Naive B cell (primary cell): ENCODE measurements at places on chromosomes 2 and 18.

DNA sequence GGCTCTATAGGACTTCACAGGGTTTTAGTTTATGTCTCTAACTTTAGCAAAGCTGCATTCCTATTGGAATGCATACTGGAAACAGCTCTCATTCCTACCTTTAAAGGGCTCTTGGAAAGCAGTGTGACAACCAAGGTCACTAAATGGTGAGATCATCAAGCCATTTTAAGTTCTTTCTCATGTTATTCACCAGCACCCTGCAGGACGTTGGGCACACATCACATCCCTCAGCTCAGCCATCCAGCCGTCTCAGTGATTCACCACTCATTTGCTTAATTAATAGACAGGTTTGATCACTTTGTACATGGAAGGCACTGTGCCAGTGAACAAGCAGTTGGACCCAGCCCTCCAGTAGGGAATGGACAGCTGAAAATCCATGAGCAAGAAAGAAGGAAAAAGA, 32.2 kb upstream of the RBM44 start:
- DNase-seq = no peak

DNA sequence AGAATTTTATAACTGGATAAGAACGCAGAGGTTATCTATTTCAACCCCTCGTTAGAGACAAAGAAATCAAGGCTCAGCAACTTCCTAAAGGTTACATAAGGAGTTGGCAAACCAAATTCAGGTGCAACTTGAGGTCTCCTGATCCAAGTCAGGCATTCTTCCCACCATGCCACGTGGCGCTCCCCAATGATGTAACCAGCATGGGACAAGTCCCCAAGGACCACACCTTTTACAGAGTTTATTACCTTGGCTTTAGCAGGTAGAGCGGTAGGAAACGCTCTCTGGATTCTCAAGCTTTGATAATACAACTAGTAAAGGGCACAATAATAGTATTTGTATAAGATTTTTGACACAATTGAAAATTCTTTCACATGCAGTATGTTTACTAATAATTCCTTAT, 26.7 kb upstream of the MBOAT2 start:
- no peak for DNase-seq

DNA sequence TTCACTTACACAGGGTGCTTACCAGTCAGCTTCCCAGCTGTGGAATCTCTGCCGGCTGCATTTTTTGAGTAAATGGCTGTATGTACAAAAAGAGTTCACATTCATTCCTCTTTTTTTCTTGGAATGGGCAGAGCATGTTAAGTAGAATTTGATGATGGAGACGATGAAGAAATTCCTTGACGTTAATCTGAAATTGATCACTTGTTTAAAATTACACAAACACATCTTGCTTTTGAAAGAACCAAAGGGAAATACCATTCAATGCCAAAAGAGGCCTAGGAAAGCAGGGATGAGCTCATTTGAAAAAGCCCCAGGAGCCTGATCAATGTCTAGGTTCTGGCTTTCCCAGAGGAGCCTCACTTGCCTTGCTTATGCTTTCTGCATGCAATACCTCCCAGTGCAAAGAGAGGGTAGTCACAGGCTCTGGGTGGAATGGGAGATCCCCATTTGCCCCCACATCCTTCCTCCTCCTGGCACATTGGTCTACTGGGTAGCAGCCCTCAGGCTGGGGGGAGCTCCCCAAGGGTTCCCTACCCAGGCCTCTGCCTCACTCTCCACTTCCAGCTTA, 12.3 kb upstream of the SMAD7 start:
- DNase-seq = no peak

GRCh38 chr2:195848119-195848899, 191.3 kb downstream of the SLC39A10 start:
- no peak for DNase-seq

- DNase-seq = peak; percentile 55
Measured at GRCh38 chr2:200862532-200863000, 1.9 kb downstream of the CLK1 start.

DNA sequence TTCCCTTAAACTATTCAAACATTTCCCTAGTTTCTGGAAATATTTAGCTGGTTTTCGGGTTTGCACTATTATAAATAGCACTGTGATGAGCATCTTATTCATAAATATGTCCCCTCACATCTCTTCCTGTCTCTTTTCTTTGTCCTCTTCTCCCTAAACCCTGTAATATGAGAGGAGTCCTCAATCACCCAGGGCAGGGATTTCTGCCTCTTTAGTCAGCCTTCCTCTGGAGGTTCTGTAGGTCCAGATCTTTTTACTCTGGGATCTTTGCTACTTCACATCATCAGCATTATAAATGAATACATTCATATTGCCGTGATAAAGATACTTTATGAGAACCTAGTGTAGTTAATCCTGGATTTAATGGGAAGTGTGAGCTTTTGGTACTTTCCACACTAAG, 87.9 kb upstream of the TTN start:
- no peak for DNase-seq

GRCh38 chr2:217935235-217935879, 67.4 kb downstream of the TNS1 start:
- no peak for DNase-seq

DNA sequence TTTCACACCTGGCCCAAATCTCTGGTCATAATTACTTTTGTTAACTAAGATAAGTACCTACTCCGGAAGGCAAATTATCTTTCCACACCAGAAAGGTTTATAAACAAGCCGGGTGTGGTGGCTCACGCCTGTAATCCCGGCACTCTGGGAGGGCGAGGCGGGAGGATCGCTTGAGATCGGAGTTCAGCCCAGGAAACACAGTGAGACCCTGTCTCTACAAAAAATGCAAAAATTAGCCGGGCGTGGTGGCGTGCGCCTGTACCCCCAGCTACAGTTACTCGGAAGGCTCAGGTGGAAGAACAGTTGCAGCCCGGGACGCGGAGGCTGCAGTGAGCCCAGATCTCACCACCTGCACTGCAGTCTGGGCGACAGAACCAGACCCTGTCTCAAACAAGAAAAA, 2.1 kb downstream of the PUM2 start:
- DNase-seq = no peak

DNA sequence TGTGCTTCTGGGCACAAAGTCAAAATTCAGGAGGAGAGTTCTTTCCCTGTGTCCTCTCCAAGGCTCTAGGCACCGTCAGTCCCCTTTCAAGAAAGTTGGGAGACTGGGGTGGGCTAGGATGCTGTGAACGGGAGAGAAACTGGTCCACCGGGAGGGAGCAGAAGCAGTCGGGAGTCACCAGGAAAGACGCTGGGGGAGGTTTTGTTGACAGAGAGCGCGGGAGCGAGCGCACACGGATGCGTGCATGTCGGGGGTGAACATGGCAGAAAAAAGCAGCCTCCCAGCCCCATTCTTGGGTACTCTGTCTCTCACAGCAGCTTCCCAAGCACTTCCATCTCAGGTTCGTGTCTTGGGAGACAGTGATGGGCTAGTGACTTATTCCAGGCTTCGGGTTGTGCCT, 97.1 kb upstream of the PXDN start:
- DNase-seq = no peak

DNA sequence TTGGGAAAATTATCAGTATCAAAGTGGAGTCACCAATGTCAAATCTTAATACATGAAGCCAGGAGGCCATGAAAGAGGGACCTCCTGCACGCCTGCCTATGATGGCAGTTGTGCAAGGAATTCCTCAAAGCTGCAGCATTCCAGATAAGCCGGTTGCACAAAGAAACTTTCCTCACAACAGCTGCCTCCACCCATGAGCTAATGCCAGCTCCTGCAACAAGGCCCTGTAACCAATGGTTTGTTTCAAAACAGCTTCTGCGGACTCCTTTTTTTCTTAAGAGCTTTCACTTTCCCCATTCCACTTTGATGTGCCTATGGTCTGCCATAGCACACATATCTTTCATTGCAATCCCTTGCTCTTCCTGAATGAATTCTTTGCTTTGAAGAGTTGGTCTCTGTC, 22.4 kb downstream of the TMEM200C start:
- DNase-seq = no peak

DNA sequence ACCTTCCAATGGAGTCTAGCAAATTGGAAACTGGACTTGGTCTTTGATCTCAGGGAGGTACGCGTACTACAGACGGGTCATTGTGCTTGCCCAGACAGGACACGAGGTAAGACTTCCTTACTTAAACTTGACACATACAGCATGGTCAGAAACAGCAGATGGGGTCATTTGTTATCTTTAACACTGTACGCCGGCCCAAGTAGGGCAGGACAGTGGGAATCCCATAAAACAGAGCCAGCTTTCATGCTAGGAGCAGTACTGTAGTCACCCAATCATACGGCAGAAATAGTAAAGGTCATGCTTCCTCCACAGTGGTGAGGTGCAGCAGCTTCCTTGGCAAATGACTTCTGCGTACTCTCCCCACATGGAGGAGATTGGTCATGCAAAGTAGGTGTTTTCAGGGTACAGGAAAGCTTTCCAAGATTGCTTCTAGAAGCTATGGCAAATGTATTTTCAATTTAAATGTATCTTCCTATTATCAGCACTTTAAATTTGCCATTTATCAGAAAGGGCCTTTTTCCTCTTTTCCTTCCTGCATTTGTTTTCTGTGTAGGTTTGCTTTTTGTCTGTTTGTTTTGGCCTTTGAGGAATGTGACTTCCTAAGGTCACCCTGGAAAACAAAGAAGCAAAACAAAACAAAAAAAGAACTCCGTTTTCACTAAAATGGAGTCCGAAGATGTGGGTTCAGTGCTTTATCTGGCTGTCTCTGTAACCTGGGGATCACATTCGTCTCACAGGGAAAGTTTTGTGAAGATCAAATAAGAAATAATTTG, 74.0 kb upstream of the DSG1 start:
- no peak for DNase-seq

- DNase-seq = no peak
Measured at GRCh38 chr2:55970500-55970899, 46.9 kb upstream of the EFEMP1 start.

DNA sequence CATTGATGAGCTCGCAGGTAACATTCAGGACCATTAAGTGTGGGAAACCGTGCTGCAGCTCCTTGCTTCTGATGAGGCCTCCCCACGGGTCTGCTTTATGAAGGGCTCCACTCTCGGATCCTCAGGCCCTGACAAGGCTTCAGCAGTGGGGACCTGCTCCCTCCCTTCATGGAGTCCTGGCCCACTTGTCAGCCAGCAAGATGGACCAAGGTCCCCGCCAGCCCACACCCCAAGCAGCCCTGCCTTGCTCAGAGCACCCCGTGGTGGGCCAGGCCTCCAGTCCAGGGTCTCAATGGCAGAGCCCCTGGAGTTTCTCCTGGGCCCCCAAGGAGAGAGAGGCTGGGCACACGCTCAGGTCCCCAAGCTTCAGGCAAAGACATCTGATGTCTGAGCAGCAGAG, 41.5 kb downstream of the CROCC2 start:
- no peak for DNase-seq

DNA sequence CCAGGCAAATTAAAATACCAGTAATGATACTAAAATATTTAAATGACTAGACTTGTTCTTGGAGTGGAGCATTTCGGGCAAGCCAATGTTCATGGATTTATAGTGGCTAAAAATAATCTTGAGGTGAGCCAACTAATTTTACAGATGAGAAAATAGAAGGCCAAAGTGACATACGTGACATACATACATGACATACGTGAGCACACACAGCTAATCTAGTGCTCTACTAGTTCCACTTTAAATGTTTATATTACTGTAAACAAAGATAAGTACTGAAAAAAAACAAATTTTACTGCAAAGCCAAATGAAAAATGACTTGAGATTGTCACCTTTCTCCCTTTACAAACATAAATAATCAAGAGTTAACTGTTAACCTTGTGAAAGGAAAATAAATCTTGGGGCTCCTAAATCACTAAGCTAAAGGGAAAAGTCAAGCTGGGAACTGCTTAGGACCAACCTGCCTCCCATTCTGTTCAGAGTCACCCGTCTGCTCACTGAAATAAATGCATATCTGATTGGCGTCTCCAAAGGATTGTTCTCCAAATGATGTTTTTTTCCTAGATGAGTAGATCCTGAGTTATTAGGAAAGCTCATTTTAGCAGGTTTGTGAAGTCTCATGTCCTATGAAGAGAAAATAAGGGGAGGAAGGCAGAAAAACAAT, 96.7 kb downstream of the PMS1 start:
- DNase-seq = no peak

GRCh38 chr2:219059375-219059724, 1.4 kb downstream of the IHH start:
- DNase-seq = no peak

DNA sequence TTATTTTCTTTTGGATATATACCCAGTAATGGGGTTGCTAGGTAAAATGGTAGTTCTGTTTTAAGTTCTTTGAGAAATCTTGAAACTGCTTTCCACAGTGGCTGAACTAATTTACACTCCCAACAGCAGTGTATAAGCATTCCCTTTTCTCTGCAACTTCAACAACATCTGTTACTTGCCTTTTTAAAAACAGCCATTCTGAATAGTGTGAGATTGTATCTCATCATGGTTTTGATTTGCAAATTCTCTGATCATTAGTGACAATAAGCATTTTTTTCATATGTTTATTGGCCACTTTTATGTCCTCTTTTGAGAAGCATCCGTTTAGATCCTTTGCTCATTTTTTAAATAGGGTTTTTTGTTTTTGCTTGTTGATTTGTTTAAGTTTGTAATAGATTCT, 291.3 kb upstream of the COL3A1 start:
- DNase-seq = no peak

- DNase-seq = no peak
Measured at GRCh38 chr2:128016620-128017019, 11.2 kb downstream of the SAP130 start.

- no peak for DNase-seq
Measured at GRCh38 chr2:20965221-20965620, 78.7 kb downstream of the APOB start.

- no peak for DNase-seq
Measured at GRCh38 chr18:74414953-74415515, 42.1 kb downstream of the DIPK1C start.

GRCh38 chr2:41475959-41476358, 571.9 kb upstream of the PKDCC start:
- DNase-seq = no peak

DNA sequence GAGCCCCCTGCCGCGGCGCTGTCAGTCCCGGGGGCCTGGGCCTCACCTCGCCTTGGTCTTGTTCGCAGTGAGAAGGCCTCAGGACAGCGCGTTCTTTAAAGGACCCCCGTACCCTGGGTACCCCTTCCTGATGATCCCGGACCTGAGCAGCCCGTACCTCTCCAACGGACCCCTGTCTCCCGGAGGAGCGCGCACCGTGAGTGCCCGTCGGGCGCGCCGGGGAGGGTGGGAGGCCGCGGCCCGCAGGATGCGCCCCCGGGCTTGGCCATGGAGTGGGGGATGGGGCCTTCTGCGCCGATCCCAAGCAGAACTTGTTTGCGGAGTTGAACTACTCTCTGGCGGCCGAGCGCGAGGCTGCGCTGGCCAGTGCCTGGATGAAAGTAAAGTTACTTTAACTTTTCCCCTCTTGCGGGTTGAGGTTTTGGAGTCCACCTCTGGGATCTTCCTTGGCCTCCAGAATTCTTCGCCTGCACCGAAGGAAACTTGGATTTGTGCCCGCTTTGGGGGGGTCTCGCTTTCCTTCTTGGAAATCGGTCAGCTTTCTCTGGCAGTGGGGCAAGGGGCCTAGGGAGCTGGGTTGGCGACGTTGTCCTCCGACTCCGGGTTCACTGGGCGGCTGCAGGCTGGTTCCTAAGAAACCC, 1.2 kb downstream of the TCF7L1 start:
- no peak for DNase-seq
